DMS53 (cell line): ENCODE measurements at places on chromosomes 11 and 22.

GRCh38 chr22:40423310-40423688 is 52.9 kb downstream of the SGSM3 start:
- no peak for DNase-seq

GRCh38 chr22:46360891-46361290 is 25.4 kb downstream of the TRMU start:
- no peak for DNase-seq

- DNase-seq = peak; percentile 37
Observed at GRCh38 chr11:30345644-30346043, 22.7 kb downstream of the ARL14EP start.

- DNase-seq = no peak
Observed at GRCh38 chr11:73734993-73735392, 25.9 kb downstream of the RAB6A start.

- no peak for DNase-seq
Observed at GRCh38 chr11:122727101-122727929, 71.8 kb downstream of the UBASH3B start.

GRCh38 chr11:69088676-69089146 is 40.0 kb downstream of the TPCN2 start:
- DNase-seq = peak; percentile 91

GRCh38 chr11:62892077-62892922 is 11.6 kb downstream of the SLC3A2 start:
- DNase-seq = peak; percentile 27

DNA sequence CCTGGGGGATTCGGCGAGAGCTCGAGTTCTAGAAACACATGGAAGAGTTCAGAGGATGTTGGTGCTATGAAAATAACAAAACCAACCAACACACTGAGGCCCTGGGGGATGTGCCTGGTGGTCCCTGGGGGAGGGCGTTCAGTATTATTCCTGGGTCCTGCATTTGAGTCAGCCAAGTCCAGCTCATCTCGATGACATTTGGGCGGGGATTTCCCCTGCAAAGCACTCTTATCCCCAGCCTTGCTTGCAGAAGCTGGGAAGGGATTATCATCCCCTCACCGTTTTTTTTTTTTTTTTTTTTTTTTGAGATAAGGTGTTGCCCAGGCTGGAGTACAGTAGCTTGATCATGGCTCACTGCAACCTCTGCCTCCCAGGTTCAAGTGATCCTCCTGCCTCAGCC is 2.1 kb upstream of the SMIM38 start:
- DNase-seq = no peak

DNA sequence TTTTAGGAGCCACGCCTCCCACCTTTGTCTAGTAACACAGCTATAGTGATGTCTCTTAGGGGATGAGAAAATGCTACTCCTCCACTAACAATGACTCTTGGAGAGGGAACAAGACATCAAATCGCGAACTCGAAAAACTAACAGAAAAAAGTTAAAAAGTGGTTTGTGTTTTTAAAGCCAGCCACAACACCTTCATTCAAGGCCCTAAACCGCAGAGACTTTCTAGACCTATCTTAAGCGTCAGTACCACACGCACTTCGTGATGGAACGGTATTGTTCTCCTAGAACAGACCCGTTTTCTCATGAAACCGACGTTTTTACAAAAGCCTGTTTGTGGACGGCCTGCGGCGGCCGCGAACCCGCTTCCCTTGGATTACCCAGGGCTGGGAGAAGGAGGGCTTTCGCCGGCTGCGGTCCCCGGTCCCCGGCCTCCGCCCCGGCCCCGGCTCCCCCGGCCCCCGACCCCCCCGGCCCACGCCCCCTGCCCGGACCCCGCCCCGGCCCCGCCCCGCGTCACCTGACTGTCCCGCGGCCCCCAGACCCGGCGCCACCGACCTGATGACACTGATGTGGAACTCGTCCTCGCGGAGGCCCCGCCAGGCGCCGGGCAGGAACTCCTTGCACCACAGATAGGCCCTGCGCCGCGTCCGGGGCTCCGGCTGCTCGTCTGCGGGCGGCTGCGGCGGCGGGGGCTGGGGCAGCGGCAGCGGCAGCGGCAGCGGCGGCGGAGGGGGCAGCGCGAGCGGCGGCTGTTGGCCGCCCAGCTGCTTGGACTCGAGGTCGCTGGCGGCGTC is 718 bp downstream of the CHKA start:
- DNase-seq = peak; percentile 82

DNA sequence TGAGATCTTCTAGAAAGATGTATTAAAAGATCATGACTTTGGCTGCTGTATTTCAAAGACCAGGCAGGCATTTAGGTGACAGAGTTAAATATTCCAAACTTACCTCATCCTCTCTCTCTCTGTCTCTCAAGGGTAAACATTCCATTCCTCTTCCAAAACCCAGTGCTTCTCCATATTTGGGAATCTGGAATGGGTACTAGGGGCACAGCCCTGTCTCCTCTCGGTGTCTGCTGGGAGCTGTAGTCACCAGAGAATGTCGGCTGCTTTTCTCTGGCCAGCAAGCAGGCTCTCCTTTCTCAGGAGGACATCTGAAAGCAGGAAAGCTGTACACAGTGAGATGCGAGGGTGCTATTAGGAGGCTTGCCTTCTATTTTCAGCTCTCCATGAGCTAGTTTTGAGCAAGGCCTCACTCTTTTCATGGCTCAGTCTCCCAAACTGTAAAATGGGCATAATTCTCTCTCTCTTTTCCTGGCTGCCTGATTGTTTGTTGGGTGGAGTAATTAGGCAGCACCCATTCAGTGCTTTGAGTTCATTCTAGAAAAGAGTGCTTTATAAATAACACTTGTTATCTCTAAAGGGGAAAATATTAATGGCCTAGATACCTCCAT is 9.3 kb upstream of the PEX26 start:
- DNase-seq = no peak

- peak; percentile 97 for DNase-seq
Observed at GRCh38 chr22:49960159-49961004, at the start of gene PIM3. TSS of gene PIM3 (plus strand) at chr22:49960772. CDS start at chr22:49960948, 176 bp downstream.

- no peak for DNase-seq
Observed at GRCh38 chr11:47216121-47216798, 1.5 kb downstream of the DDB2 start.

GRCh38 chr22:27011133-27011532 is 353.7 kb downstream of the MIAT start:
- DNase-seq = no peak

- DNase-seq = peak; percentile 78
Observed at GRCh38 chr11:776561-777287, 563 bp downstream of the GATD1 start.

DNA sequence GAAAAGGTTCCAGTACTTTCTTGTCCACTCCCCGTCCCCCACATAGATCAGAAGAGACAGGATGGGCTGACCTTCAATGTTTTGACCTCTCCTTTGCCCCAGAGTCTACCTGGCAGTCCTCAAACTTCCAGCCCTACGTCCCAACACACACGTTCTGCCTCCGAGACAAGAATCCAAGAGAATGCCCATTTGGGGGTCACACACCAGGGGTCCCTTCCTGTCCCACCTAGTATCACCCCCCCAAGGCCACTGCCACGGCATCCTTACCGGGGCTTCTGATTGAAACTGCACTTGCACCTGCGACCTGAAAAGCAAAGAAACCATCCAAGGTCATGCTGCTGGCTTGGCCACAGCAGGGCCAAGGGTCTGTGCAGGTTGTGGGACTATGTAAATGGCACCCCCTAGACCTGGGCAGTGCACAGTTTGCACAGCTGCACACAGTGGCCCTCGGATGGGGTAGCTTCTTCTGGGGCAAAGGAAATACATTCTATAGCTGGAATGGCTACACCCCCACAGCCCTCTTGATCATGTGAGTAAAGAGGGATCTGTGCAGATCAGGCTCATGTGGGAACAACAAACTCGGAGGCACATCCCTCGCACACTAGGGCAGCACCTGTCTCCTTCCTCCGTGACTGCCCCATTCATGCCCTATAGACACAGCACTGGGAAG is 16.5 kb upstream of the FXYD2 start:
- DNase-seq = no peak

GRCh38 chr22:43554694-43555365 is 143.0 kb downstream of the MPPED1 start:
- DNase-seq = no peak

- no peak for DNase-seq
Observed at GRCh38 chr11:1400317-1401170, 10.8 kb downstream of the BRSK2 start.
